RPMI7951 (cell line): ENCODE measurements at places on chromosomes 3 and 15.

DNA sequence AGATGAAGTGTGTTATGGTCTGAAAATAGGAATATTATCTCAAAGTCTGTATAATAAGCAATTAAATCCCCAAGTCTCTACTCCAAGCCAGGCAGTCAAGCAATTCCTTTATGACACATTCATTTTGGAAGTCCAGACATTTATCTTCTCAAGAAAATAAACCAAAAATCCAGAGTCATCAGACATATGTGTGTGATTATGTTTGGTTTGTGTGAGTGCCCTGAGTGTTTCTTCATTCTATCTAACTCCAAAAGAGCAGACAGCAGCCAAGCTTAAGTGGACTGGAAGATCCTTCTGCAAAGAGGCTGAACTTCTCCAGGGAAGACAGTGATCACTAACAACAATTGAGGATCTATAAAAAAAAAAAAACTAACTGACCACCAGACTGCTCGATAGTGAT, 239.8 kb downstream of the STAG1 start:
- DNase-seq = no peak

- peak; percentile 46 for DNase-seq
Observed at GRCh38 chr3:107660306-107660976, 137.7 kb downstream of the BBX start.

GRCh38 chr15:77493324-77493907, 72.7 kb downstream of the HMG20A start:
- peak; percentile 43 for DNase-seq

GRCh38 chr3:155131104-155131503, 51.0 kb downstream of the MME start:
- peak; percentile 26 for DNase-seq

- DNase-seq = no peak
Observed at GRCh38 chr15:95281470-95281869, 1049.0 kb upstream of the NR2F2 start.

- DNase-seq = peak; percentile 76
Observed at GRCh38 chr15:63891079-63891767, 57.5 kb upstream of the HERC1 start.

- peak; percentile 19 for DNase-seq
Observed at GRCh38 chr3:57646723-57647122, 46.2 kb downstream of the DENND6A start.

GRCh38 chr3:27630885-27631284, 91.2 kb downstream of the EOMES start:
- DNase-seq = peak; percentile 71

GRCh38 chr15:38102972-38103371, 149.7 kb upstream of the SPRED1 start:
- no peak for DNase-seq

GRCh38 chr15:99010768-99011167, 3.2 kb upstream of the PGPEP1L start:
- DNase-seq = no peak

DNA sequence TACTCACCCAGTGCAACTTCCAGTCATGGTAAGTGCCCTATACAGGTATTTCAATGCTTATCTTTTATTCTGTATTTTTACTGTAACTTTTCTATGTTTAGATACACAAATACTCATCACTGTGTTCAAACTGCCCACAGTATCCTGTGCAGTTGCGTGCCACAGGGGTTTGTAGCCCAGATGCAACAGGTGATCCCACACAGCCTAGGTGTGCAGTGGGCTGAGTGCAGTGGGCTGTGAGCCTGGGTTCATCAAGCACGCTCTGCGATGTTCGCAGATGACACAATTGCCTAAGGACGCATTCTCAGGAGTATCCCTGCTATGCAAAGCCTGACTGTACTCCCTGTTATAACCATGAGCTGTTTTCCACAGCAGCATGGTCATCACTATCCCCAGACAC, 36.2 kb upstream of the VGLL4 start:
- no peak for DNase-seq

DNA sequence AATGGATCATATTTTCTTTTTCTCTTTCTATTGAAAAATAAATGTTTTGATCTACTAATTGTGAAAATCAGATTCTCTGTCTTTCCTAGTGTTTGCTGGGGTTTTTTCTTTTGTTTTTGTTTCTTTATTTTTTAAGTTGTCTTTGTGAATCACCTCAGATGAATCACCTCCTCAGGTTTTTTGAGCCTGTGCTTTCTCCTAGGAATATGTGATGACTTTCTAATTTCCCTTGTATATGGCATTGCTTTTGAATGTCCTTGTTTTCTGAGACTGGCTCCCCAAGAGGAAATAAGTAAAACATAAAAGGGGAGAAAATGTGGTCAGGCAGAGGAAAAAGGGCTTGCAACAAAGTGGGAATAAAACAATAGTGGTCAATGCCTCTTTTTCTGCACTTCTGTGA, 750.0 kb downstream of the ZPLD1 start:
- no peak for DNase-seq

- no peak for DNase-seq
Observed at GRCh38 chr15:27673766-27674445, 425.2 kb downstream of the OCA2 start.

GRCh38 chr15:88782465-88782864, 20.8 kb upstream of the ACAN start:
- no peak for DNase-seq

DNA sequence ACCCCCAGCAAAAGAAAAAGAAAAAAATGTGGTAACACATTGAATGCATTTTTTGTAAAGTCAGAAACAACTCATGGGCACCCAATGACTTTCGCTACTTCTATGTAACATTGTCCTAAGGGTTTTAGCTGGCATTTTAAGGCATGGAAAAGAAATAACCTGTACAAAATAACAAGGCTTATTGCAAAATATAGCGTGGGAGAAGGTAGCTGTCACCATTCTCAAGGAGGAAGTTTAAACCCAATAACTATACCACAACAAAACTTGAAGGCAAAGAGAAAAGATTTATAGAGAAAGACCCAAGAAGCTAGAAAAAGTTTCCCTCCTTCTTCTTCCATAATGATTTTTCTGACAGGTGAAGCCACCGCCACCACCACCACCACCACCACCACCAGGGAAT, 55.7 kb upstream of the ACP3 start:
- no peak for DNase-seq

DNA sequence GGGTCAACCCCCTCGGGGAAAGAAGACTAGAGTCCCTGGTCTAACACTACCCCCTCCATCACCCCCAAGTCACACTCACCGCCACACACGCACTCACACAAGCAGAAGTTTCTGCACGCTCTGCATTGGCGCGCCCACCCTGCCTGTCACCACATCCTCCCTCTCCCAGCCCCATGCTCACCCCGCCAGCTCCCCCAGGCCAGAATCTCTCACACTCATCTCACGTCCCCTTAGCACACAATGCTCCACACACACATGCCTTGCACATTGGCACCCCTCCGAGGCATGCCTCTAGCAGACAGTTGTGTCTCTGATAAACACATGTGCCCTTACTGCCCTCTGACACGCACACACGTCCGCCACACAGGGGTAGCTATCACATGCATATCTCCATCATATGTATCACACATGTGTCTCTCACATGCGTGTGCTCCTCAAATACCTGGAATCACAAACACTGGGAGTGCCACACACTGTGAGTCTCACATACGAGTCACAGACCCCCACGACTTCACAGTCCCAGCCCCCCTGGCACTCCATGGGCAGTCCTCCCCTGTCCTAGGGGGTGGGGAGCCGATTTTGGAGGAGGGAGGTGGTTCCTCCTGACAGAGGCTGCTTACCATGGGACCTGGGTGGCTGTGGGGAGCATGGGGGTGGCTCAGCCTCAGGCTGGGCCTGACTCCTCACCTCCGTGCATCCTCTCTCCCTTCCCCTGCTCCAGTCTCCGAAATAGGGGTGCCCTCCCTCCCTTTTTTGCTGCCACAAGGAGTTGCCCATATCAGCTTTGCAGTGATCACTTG, 898 bp downstream of the FBLN2 start:
- DNase-seq = no peak

DNA sequence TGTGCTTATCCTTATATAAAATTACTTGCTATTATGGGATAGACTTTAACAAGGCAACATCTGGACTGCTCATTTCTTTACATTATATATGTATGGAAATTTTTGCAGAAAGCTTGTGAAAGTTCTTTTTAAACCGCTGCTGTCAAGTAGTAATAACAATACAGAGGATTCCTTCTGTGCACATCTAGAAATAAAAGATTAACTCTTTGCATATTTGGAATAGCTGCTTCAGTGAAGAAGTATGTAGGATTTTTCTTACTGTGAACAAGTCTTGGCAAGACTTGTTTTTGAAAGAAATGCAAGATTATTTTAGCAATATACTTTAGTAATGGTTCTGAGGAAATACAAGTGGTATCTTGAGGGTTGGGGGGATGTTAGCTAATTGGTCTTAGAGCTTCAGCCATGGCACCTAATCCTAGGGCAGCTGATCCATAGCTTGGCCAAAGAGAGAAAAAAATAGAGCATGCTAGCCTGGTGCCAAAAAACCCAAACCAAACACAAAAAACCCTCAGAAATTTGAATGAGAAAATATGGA, 4.3 kb downstream of the PRKCI start:
- DNase-seq = no peak

DNA sequence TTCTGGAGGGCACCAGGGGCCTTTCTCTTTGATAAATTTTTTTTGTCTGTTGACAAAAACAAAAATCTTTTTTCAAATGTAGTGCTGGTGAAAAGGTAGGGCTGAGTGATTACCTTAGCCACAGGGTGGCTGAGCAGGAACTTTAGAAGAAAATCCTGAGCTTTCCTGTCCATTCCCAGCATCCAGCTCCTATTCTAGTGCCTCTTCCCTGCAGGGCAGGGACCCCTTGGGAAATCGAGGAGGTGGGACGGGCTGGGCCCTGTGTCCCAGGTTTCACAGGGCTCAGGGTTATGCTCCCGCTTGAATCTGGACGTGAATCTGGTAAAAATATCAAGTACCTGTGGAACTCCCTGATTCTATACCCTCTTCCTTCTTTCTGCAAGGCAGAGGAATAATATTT, 31.7 kb downstream of the EDEM1 start:
- DNase-seq = no peak

GRCh38 chr3:64184621-64185020, 40.6 kb downstream of the PRICKLE2 start:
- DNase-seq = peak; percentile 82

- DNase-seq = peak; percentile 20
Observed at GRCh38 chr3:27686642-27687041, 35.5 kb downstream of the EOMES start.

DNA sequence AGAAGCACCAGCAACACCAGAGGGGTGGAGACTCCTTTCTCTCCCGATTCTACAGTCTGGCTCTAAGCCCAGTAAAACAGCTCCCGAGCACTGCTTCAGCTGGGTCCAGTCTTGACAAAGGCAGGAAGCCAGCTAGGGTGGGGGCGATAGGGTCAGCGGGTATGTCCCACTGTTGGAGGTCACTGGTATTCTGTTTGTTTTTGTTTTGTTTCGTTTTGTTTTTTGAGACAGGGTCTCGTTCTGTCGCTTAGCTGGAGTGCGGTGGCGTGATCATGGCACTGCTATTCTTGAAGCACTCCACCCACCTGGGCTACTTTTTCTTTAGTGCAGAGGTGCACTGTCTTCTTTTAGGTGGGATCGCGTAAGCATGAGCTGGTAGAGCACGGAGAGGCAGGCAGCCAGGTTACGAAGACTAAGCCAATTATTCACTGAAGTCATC, 16.3 kb downstream of the GCSAM start:
- DNase-seq = no peak

DNA sequence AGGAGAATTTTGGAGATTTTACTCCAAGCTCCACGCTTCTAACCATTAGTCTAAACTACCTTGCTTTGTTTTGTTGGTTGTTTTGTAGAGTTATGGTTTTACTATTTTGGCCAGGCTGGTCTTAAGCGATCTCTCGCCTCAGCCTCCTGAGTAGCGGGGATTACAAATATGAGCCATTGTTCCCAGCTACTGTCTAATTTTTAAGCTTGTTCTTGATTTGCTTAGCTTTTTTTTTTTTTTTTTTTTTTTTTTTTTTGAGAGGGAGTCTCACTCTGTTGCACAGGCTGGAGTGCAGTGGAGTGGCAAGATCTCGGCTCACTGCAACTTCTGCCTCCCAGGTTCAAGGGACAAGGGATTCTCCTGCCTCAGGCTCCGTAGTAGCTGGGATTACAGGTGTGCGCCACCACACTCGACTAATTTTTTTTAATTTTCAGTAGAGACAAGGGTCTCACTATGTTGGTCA, 28.5 kb downstream of the EFCAB12 start:
- no peak for DNase-seq

DNA sequence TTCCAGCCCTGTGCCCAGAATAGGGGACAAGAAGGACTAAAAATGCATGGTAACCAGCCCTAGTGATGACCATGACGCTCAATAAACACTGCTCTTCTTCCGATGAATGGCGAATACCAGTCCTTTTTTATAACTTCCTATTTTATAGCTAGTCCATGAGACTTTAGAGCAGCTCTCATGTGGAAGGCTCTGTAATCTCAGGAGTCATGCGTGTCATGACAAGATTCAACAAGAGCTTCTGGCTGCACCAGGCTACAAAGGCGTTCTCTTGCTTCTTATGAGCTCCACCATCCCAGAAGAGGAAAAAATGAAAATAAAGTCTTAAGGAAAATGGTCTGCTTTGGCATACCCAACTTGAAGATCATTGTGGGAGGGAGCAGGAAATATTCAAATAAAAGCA, 141.0 kb downstream of the TMCO5A start:
- no peak for DNase-seq

GRCh38 chr3:158709666-158710083, 22.6 kb downstream of the RARRES1 start:
- DNase-seq = peak; percentile 99

DNA sequence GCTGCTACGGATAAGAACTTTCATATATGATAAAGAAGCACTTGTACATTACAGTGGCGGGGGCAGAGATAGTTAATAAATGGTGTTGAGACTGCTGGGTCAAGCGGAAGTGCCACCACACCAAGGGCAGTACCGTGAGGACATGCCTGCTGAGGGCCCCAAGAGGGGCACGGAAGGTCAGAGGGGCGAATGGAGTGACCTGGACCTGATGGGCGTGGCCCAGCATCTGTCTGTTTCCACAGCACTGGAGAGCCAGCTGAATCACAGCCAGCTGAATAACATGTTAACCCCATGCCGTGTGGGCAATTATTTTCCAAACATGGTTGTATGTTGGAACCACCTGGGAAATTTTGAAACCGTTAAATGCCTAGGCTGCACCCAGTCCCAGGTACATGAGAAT, 37.2 kb downstream of the ANKDD1A start:
- DNase-seq = no peak

DNA sequence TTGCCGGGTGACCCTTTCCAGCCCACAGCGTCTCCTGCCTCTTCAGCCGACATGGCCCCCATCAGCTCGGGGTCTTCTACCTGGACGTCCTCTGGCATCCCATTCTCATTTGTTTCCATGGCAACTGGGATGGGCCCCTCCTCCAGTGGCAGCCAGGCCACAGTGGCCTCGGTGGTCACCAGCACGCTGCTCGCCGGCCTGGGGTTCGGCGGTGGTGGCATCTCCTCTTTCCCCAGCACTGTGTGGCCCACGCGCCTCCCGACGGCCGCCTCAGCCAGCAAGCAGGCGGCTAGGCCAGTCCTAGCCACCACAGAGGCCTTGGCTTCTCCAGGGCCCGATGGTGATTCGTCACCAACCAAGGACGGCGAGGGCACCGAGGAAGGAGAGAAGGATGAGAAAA, 170.2 kb downstream of the FEZF2 start:
- DNase-seq = no peak
